ENCODE measurements at places on chromosomes 13 and 19.

GRCh38 chr13:95644601-95645052 is at the start of gene DZIP1:
Gene DZIP1 (minus strand): TSS chr13:95644706. CDS start chr13:95642029, 2,677 bp downstream.
- DNase-seq = no peak

DNA sequence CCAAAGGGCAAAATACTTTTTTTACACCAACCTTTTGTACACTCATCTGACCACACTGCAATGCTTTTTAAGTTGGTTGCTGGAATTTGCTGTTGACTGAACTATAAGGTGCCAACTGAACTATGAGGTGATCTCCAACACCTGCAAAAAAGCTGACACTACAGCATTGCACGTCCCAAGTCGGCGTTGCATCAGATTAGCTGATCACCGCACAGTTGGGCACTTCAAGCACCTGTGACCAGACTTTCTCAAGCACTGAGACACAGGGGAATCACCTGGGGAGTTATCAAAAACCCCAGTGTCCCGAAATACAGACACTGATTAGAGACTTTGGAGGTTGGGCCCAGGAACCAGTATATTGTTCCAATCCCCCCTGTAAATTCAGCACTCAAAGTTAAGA is 1.1 kb downstream of the NLRP11 start:
- no peak for DNase-seq

GRCh38 chr19:52991484-52991883 is 22.2 kb upstream of the ERVV-1 start:
- no peak for DNase-seq

DNA sequence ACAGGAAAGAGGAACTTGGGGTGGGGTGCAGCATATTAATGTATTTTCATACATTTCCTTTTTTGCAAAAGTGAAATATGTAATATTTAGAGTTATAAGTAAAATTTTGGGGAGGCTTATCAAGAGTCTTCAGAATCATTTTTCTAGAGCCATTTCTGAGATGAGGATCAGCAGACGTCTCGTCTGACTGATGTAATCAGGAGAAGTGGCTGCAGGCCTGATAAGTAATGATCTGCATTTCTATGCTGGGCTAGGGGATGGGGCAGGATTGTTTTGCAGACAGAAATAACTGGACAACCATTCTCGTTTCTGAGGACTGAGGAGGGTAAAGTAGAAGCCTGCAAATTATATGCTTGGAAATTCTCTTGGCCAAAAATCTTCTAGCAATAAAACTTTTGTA is 89.2 kb upstream of the ARGLU1 start:
- no peak for DNase-seq

GRCh38 chr13:71672512-71672911 is 194.5 kb downstream of the DACH1 start:
- DNase-seq = no peak

- no peak for DNase-seq
These were observed 2.1 kb downstream of the SPATA13 start for GRCh38 chr13:24162604-24163003.

DNA sequence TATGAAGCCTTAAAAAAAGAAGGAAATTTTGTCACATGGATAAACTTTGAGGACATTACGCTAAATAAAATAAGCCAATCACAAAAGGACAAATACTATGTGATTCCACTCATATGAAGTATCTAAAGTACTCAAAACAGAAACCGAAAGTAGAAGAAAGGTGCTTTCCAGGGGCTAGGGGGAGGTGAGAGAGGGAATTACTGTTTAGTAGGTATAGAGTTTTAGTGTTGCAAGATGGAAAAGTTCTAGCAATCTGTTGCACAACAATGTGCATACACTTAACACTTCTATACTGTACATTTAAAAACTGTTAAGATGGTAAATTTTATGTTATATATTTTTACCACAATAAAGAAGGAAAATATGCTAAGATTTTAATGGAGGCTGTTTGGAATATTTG is 83.0 kb downstream of the POLR1D start:
- DNase-seq = no peak

- DNase-seq = no peak
These were observed 5.2 kb downstream of the MRPL57 start for GRCh38 chr13:21181671-21182070.

GRCh38 chr19:46773018-46773399 is 15.4 kb downstream of the SLC1A5 start:
- DNase-seq = no peak

GRCh38 chr19:31066385-31066784 is 282.9 kb downstream of the TSHZ3 start:
- DNase-seq = no peak

- DNase-seq = no peak
These were observed 540.4 kb downstream of the IRS2 start for GRCh38 chr13:109246001-109246400.

GRCh38 chr13:114142640-114143490 is 10.4 kb upstream of the RASA3 start:
- peak; percentile 91 for DNase-seq

DNA sequence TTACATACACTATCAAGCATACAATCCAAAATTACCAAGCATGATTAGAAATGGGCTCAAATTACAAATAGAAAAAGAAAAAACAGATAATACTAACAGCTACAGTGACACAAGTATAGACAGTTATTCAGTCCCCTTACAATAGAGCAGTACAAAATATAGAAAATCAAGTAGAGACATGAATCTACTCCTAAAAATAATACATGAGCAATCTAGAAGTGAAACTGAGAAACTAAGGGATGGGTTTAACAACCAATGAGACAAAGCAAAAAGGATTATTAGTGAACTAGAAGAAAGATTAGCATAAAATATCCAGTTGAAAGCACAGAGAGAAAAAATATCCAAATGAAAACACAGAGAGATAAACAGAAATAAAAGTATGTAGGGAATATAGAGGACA is 426.7 kb downstream of the TBC1D4 start:
- no peak for DNase-seq

DNA sequence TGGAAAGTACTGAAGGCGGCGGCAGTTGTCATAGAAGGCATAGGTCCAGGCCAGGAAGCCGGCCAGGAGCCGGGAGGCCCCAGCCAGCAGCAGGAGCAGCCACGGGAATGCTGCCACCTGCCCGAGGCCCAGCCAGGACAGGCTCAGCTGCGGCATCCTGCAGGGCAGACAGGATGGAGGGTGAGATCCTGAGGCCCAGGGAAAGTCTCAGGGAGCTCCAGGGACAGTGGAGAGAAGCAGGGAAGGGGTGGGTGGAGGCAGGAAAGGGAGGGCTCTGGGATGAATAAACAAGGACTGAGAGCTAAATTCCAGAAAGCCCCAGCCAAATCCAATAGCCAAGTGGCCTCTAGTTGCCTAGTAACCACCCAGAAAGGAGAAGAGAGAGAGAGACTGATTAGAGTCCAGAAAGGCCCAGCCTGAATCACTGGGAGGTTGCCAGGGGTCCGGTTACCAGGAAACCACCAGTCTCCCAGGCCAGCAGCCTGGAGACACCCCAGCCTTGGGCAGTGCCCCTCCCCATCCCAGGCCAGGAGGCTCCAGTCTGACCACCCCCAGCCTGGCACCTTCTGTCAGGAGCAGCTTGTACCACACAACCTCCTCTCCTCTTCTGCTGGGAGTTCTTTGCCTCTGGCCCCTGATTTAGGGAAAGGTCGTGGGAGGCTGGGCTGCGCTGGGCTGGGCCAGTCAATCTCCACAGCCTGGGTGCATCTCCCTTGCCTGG is 7.5 kb upstream of the OR10H5 start:
- DNase-seq = no peak

DNA sequence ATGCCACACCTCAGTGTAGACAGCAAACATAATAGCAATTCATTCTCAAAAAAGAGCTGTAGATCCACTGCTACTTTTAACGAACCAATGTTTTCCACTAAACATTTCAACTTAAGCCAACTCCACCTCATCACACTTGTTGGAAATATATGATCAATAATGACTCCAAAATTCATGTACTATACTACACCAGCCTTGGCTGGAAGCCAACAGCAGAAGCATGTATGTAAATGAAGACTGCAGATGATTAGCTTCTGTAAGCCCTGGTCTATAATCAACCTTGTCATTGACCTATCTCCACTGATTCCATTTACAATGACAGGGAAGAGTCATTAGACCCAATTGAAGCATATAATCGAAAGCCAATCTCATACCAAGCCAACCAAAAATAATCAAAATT is 71.7 kb downstream of the STK24 start:
- no peak for DNase-seq

DNA sequence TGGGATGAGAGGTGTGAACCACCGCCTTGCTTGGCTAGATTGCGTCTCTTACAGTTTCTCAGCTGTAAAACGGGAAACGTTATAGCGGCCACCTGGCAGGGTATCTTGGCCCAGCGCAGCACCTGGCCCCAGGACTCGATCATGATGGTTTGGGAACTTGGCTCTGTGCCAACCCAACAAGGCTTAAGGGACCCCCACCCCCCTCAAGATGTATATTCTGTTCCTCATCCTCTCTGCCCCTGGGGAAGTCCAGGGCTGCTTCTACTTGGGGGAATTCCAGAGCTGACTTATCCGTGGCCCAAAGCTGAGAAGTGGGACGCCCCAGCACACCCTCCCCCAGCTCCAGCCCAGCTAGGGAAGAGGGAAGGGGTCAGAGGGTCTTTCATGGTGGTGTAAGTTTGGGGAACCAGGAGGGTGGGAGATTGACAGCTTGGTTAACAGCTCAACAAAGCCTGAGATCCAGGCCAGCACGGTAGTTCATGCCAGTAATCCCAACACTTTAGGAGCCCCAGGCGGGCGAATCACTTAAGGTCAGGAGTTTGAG is 695 bp downstream of the ICAM1 start:
- no peak for DNase-seq

GRCh38 chr13:51728972-51729371 is 75.0 kb downstream of the DHRS12 start:
- DNase-seq = no peak

- DNase-seq = no peak
These were observed 61.4 kb upstream of the SLITRK1 start for GRCh38 chr13:83943530-83944279.

DNA sequence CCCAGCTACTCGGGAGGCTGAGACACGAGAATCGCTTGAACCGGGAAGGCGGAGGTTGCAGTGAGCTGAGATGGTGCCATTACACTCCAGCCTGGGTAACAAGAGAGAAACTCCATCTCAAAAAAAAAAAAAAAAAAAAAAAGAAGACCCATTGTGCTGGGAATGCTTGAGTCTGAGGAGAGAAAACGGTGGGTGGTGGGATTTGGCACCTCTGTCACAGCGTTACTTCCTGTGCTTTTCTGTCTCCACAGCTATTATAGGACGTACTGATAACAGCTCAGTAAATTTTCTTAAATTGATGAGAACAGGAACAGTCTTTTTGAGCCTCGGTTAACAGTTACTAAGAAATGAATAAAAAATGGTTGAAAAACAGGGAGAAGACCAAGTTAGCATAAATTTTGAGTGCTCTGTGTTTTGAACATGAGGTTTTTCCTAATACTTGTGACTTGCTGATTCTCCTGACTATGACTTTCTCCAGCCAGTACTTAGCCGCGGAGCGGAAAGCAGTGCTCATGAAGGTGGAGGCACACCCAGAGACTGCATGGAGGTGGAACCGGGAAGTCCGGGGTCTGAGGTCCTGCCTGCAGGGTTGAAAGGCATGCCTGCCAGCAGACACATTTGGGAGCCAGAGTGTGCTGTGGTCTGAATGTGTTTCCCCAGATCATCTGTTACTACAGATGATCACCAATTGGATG is 55.3 kb upstream of the TEX29 start:
- no peak for DNase-seq

GRCh38 chr13:105678072-105678471 is 857.4 kb downstream of the EFNB2 start:
- no peak for DNase-seq

GRCh38 chr13:30466841-30467252 is 1.1 kb upstream of the HMGB1 start:
- no peak for DNase-seq

GRCh38 chr19:54073829-54074228 is 7.3 kb downstream of the TARM1 start:
- no peak for DNase-seq

- DNase-seq = no peak
These were observed 12.2 kb downstream of the CFD start for GRCh38 chr19:871446-872265.

GRCh38 chr19:30049226-30049625 is 107.2 kb downstream of the URI1 start:
- no peak for DNase-seq

DNA sequence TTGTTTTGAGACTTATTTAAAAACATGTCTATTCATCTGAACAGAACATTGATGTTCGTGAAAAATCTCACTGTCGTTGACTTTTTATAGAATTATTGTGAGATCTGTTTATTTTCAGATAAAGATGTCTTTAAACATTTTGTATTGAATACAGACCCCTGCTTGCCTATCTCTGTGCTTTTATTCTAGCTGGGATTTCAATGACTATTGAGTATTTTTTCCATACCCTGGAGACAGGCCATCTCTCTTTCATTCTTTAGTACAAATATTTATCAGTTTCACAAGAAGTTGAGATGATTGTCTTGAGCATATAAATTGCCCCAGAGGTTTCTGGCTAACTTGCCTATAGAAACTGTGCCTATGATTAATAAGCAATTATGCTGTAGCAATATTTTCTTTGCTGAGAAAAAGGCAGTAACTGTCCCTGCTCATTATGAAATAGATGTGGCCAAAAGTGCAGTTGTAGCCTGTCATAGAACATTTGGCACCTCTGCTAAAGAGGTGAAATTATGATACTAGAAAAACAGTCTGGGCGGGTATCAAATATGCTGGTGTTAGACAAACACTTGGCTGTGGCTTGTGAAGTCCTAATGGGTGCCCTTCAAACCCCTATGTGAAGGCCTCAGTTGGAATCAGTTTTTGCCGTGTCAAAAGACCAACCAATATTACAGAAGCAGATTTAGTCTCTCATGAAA is 360.6 kb downstream of the HS6ST3 start:
- no peak for DNase-seq

- DNase-seq = no peak
These were observed 14.1 kb upstream of the PCDH8 start for GRCh38 chr13:52862358-52863206.

- no peak for DNase-seq
These were observed 4.8 kb upstream of the SOX1 start for GRCh38 chr13:112062072-112062567.

DNA sequence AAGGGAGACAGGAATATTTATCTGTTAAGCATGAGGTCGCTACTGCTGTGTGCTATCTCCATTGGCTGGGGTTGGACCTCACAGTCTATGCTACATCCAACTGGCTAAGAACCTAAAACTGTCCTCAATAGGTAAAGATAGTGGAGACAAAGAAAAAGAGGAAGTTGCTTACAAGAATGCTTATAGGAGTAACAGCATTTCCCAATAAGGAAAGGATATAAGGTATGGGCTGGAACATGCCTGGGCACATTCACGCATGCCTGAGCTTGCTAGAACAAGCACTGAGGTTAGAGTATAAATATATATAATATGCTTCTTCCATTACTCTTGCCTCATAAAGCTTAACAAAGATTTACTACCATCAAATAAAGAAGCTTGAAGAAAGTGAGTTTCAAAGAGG is 47.9 kb upstream of the CEACAM21 start:
- DNase-seq = no peak

GRCh38 chr13:30615866-30616541 is 1.7 kb upstream of the USPL1 start:
- no peak for DNase-seq

Measured in naive thymus-derived CD8-positive, alpha-beta T cell (primary cell).